Tibial nerve (tissue), 4 donors: ENCODE measurements at places on chromosomes 1 and 21.

DNA sequence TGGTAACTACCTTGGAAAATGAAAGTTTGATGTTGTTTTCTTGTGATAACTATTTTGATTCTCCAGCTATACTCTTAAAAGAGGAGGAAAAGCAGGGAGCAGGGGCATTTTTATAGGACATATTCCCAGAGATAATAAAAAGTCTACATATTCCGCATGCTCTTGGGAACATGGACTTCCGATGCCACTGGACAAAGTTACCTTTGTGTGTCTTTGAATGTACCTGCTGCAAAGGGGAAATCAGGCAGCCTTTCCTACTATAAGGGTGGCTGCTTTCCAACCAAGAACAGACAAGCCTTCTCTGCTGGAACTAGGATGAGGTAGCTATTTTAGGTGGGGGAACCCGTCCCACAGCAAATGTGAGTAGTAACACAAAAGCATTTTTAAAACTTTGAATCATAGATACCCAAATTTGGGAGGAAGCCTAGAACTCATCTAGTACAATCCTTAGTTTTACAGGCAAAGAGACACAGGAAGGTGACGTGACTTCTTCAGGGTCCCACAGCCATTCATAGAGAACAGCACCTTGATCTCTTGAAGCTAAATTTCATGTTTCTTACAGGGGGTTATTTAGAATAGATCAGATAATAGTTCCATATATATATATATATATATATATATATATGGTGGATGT, 179.9 kb downstream of the FASLG start:
- no peak for DNase-seq

- DNase-seq: no peak
Measured at GRCh38 chr1:163537809-163538208, 216.1 kb downstream of the NUF2 start.

- DNase-seq: no peak
Measured at GRCh38 chr1:174232761-174233160, 73.4 kb downstream of the RABGAP1L start.

- DNase-seq: peak; percentile 25
Measured at GRCh38 chr1:174262349-174263241, 103.3 kb downstream of the RABGAP1L start.

GRCh38 chr21:21458124-21458631, 460.0 kb downstream of the NCAM2 start:
- no peak for DNase-seq

GRCh38 chr1:93910305-93910704, 1.1 kb upstream of the GCLM start:
- DNase-seq: no peak

- DNase-seq: no peak
Measured at GRCh38 chr1:21518774-21519455, 9.7 kb downstream of the ALPL start.

- DNase-seq: no peak
Measured at GRCh38 chr1:234840253-234840652, 230.3 kb upstream of the IRF2BP2 start.

- no peak for DNase-seq
Measured at GRCh38 chr1:213600879-213601278, 386.9 kb upstream of the PROX1 start.

GRCh38 chr1:110264430-110264829, 54.3 kb downstream of the KCNC4 start:
- no peak for DNase-seq

- DNase-seq: no peak
Measured at GRCh38 chr1:97013136-97013535, 291.6 kb downstream of the PTBP2 start.

GRCh38 chr1:207897188-207897587, 13.7 kb downstream of the CD34 start:
- no peak for DNase-seq

DNA sequence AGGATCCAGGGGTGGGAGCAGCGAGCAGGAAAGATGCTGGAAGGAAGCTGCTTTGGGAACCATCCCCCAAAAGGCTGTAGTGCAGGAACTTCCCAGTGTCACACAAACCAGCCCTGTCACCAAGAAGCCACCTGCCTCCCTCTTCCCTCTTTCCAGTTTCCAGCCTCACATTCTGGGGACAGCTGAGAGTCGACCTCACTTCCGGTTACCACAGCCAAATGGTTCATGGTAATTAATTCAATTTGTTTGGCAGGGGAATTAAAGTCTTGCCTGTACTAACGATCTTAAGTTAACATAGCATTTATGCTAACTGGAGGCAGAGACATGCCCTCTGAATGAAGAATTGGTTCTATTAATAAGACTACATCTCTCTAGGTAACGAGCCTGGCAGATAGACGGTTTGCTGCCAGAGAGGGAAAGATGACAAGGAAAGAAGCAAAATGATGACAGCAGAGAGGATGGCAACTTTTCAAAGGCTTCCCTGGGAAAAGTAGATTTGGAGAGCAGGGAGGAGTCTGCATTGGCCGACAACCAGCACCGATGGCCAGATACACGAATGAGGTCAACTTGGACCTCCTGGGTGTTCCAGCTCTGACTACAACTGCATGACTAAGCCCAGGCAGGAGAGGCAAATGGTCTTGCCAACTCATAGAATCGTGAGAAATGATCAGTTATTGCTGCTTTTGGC, 64.1 kb downstream of the TMCO4 start:
- peak; percentile 33 for DNase-seq

- DNase-seq: no peak
Measured at GRCh38 chr1:217105437-217105836, 382.2 kb upstream of the ESRRG start.

DNA sequence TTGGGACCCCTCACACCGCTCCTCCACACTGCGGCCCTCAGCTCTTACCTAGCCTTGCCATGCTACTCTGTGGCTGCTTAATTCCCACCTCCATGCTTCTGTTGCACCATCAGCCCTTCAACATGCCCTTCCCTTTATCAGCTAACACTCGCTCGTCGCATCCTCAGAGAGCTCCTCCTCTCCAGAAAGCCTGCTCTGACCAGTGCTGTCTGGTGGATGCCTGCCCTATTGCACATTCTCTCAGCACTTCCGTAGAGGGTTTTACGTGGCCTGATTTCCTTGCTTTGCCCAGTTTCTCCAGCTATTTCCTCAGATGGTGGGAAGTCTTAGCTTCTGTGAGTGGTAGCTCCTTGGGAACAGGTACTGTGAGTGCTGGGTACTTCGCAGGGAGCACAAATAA, 10.3 kb upstream of the LAD1 start:
- DNase-seq: no peak

DNA sequence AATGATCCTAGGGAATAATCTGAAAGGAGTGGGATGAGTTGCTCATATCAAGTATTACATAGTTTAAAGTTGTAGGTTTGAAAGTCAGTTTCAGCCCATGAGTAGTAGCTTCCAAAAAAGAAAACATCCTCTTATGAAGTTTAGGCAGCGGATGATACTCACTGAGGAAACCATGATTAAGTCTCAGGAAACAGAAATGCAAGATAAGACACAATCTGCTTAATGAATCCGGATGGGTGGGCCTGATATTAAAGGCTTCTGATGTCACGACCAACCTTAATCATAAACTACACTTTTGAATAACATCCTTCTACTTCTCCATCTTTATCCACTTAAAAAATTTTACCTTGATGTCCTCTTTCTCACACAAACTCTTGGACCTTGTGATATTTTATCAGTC, 61.8 kb downstream of the S1PR1 start:
- DNase-seq: no peak

DNA sequence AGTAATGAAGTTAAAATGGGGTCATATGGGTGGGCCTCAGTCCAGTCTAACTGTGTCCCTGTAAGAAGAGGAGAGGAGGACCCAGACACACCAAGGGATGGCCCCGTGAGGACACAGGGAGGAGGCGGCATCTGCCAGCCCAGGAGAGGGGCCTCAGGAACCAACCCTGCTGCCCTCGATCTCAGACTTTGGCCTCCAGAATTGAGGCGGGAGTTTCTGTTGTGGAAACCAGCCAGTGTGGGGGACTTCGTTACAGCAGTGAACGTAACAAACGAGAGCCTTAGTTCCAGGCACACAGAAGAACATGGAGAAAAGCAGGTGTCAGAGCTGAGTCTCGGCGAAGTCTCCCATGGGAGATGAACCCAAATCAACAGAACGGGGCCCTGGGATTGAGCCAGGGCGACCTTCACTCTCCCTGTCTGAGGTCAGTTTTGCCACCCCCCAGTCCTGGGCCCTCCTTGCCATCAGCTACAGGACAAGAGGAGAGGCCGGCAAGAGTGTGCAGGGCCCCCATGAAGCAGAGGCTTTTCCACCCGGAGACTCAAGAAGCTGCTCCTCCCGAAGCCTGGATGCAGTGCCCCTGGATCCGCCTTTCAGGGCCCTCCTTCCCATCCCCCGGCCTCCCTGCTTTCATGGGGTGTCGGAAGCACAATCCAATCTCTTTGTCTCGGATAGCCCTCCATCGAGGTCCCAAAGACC, 36.6 kb downstream of the TFF3 start:
- no peak for DNase-seq

- peak; percentile 6 for DNase-seq
Measured at GRCh38 chr1:93180723-93181613, at the start of gene CCDC18. Gene CCDC18 (plus strand): TSS chr1:93180724. CDS start chr1:93183362, 2,638 bp downstream.

DNA sequence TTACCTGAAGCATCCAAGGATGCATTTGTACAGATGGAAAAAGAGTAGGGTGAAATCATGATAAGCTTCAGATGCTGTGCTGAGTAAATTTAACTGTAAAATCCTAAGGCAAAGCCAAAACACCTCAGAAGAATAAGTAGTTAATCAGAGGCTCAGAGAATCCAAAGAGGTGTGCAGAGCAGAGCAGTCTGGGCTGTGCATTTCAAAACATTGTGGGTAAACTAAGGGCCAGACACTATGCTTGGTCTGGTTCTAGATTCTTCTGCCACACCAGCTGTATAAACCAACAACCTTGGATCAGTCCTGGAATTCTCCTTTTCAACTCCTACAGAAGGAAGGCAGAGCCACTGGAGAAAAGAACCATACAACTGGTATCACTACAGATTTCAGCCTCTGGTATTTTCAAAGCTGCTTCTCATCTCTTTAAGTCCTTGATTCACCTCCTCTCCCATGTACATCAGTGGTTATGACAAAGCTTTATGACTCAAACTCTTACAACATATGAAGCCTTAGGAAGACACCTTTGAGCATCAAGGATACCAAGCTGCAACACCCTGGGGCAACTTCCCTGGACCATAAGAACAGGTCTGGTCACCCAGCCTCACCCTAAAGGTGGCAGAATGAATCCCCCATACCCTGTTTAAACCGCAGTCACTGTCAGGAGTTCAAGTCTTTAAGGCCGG, 11.6 kb upstream of the HIPK1 start:
- no peak for DNase-seq

DNA sequence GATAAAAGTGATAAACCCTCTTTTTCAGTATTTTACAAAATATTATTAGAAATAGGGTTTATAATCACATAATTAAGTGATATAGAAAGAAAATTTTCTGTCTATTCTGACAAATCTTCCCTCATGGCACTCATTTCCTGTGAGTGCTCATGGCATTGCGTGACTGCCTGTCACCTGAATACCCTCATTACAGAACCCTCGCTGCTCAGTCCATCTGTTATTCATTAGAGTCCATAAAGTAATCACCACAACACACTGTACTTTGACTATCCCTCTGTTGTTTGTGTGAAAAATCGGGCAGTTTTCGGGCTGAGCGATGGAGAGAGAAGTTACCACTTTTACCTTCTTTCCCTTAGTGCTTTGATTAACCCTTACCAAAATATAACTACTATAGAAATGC, 100.4 kb upstream of the BRINP3 start:
- no peak for DNase-seq

DNA sequence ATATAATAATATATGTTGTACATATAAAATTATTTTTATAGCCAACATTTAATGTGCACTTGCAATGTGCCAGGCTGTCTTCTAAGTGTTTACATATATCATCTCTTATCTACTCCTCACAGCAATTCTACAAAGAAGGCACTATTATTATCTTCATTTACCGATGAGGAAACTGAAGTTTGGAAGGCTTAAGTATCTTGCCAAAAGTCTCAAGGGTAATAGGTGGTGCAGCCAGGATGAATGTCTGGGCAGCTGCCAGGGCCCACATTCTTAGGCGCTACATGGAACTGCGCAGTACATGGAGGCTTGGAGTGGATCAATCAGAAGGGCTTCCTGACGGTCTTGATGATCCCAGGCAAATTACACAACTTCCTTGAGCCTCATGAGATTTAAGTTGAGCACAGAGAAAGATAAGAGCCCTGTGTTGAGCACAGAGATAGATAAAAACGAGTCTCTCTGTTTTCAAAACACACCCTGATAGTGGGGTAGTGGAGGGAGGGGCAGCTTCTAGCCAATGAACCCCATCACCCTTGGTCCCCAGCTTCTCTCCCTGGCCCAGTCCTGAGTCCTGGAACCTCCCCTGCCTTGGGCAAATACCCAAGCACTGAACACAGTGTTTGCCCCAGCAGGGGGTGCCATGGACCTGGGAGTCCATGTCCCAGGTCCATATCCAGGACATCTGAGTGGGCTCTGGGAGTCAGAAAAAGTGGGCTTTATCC, 9.2 kb downstream of the POU3F1 start:
- DNase-seq: no peak

- no peak for DNase-seq
Measured at GRCh38 chr21:33493756-33494155, 2.2 kb upstream of the DNAJC28 start.

- no peak for DNase-seq
Measured at GRCh38 chr1:47765742-47766485, 231.3 kb downstream of the TRABD2B start.

- no peak for DNase-seq
Measured at GRCh38 chr1:77027847-77028246, 160.6 kb downstream of the ST6GALNAC5 start.

- DNase-seq: no peak
Measured at GRCh38 chr1:4149831-4150230, 249.8 kb upstream of the C1orf174 start.

DNA sequence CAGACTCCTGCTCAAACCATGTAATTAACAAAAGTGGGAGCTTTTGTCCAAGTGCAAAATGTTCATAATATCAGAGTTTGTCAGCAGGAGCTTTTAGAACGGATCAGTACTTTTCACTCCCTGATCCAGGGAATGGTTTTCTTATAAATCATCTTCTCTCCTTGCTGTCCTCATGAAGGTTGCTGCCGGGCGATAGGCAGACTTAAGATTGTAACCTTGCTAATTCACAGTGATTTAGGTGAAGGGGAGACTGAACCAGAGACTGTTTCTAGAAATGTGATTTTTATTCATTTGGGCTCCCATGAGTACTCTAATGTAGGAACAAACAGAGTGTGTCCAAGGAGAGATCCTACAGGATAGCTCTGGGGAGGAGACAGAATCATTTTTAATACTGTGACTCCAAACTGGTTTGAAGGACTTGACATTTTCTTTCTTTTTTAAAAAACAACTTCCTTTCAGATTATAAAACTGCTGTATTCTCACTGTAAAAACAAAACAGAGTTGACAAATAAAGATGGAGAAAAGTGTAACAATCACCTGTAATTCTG, 23.7 kb downstream of the ELAVL4 start:
- no peak for DNase-seq

- no peak for DNase-seq
Measured at GRCh38 chr1:7113136-7113535, 327.9 kb downstream of the CAMTA1 start.

DNA sequence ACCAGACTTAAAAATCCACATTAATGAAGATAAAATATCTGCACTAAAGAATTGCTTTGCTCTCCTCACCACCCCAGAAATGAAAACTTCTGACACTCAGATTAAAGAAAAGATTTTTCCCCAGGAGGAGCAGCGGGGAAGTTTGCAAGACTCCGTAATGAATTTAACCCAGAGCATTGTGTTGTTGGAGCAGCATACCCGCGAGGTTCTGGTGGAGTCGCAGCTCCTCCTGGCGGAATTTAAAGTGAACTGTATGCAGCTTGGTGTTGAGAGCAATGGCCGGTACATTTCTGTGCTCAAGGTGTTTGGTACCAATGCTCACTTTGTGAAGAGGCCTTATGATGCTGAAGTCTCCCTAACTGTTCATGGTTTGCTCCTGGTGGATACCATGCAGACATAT, 46.4 kb downstream of the VPS13D start:
- DNase-seq: no peak
